ENCODE measurements at places on chromosomes 3 and 15.
A peak's percentile ranks its signal among the peaks of the same experiment; 100 is the strongest.

GRCh38 chr3:161695811-161696210 is 199.2 kb downstream of the OTOL1 start:
- no peak for ATAC-seq

- ATAC-seq, result peak; percentile 90
Observed at GRCh38 chr3:5051772-5052171, 70.3 kb upstream of the ARL8B start.

GRCh38 chr3:102936511-102937045 is 501.8 kb downstream of the ZPLD1 start:
- no peak for ATAC-seq

DNA sequence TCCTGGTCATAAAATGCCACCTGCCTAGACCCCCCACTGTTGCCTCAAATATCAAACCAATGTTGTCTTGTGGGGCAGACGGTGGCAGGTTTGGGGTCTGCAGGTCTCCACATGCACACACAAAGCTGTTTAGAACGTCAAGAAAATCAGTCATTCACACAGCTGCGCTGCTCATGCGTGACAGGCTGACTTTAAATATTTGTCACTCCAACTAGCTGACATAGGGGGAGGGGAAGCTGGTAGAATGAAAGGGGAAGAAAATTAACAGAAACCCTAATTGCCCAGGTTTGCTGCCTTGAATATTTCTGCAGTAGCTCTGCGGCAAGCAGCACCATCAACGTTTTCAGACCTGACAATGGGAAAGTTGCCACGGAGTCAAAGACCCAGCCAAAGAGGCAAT is 201.8 kb downstream of the ABHD5 start:
- ATAC-seq, result no peak

DNA sequence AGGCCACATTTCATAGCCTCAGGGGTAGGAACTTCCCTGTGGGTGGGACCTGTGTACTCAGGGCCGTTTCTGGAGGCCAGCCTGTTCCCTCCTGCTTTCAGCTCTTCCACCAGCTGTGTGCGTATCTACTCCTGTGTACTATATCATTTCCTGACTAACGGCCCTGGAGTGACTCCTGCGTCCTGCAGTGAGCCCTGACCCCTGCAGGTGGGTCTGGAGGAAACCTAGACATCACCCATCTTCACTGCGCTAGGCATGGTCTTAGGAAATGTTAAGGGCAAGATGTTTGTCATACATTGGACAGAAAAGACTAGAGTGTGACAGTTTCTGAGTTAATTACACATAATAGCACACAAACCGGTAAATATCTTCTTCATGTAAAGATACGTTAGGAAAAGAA is 297.3 kb downstream of the GABRB3 start:
- no peak for ATAC-seq

GRCh38 chr3:160157321-160157720 is 67.9 kb upstream of the C3orf80 start:
- no peak for ATAC-seq

- no peak for ATAC-seq
Observed at GRCh38 chr3:12574131-12574530, 17.2 kb downstream of the MKRN2 start.
